GM12892 (cell line): ENCODE measurements at places on chromosomes 4 and X.

- no peak for DNase-seq
Measured at GRCh38 chr4:187547316-187547715, 448.3 kb upstream of the ZFP42 start.

GRCh38 chr4:80685214-80685613, 345.3 kb upstream of the BMP3 start:
- no peak for DNase-seq

DNA sequence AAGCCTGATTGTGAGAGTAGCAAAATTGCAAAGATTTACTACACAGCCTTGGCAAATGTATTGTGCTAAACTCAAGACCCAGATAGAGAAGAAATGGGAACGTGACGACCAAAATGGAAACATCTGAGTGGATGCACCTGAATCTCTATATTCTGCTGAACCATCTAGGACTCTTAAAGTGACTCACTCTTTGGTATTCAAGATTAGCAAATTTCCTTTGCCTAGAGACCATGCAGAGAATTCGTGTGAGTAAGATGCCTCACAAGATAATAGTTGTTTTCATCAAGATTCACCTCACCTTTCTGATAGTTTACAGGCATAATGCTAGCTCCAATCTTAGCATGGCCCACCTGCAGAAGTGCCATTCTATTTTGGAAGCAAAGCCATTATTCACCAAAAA, 14.4 kb upstream of the ATOH1 start:
- no peak for DNase-seq

GRCh38 chrX:120302434-120302833, 8.8 kb downstream of the TMEM255A start:
- no peak for DNase-seq

DNA sequence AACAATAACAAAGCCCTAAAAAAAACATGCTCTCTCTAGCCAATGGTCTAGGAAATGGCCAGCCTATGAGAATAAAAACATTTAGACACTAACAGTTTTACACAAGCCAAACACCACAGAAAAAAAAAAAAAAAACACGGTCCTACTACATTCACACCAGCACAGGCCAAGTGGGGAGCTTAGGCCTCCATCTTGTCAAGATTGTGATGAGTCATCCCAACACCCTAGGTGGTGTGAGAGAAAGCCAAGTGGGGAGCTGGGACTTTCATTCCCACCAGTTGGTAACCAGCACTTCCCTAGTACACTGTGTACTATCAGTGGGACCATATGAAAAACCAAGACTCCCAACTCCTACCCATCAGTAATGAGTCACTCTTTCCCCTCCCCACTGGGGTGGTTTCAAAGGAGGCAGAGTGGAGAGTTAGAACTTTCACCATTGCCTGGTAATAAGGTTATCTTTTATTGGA, 95.6 kb downstream of the ADAMTS3 start:
- DNase-seq, result no peak

DNA sequence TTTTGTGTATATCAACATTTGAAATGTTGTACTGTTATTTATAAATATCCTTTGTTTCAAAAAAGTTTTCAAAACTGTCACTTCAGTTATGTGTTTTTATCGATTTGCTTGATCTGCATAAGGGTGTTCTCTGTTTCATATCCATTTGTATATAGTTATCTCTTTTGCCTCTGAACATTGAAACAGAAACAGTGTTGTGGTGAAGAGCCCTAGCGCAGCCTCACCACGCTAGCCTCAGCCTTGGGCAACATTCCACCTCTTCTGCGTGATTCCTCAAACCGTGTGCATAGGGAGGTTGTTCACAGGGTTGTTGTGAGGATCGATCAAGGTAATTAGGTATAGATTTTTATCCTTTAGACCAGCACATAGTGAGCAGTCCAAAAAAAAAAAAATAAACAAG, 287.0 kb upstream of the GALNT7 start:
- no peak for DNase-seq

- no peak for DNase-seq
Measured at GRCh38 chr4:147233-147632, 22.9 kb downstream of the ZNF718 start.

DNA sequence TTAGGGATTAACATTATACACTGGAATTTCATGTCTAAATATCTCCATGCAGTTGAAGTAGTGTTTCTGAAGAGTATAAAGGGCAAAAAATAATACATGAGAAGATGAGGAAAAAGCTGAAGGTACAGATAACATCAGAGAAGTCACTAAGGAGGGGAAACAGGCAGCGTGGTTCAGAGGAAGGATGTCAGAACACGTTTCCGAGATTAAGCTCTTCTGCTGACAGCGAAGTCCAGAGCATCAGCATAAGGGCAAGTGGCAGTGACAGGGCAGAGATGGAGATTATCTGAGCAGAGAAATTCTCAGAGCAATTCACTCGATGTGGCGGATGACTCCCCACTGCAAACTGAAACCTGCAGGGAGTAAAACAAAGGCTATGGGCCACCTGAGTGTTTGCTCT, 443.2 kb upstream of the FRG1 start:
- DNase-seq, result no peak

DNA sequence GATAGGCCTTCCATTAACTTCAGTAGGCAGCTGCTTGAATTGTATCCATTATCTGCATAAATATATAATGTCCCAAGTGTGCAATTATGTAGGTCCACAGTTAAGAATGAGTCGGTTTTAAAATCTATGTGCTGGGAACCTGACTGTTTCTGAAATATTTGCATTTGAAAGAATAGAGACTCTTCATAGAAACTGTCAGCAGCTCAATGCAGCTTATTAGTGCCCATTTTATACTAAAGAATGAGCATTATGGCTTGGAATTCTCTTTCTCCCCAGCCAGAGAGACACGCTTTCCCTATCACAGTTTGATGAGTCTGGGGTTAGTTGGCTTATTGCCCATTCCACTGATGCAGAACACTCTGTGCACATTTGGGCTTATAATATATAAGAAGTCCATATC, 202.0 kb upstream of the PCDH7 start:
- DNase-seq, result no peak
